ENCODE measurements at places on chromosomes 13 and 19. TPM values are rescaled to one million over a fixed set of nuclear protein-coding genes. Genes with fewer than 3 reads are reported as not detected.

Gene ARL11
- under 0.01 TPM for total RNA-seq

Gene UBE2L5
- not detected for total RNA-seq

Gene SH2D3A
- total RNA-seq, result 71.3 TPM

Gene MBNL2
- total RNA-seq, result 61.2 TPM

Gene CLEC4G
- 0.37 TPM for total RNA-seq

GRCh38 chr19:17974551-17974950, 7.6 kb downstream of the KCNN1 start:
- no peaks in the 10 kb centered on the region for H3K27me3 ChIP-seq
- no peaks in the 10 kb centered on the region for H3K4me1 ChIP-seq
- no peak for DNase-seq
- no peak overlapping the region for H3K27ac ChIP-seq
- no peaks in the 10 kb centered on the region for H3K36me3 ChIP-seq

GRCh38 chr13:97600458-97601075, 166.6 kb downstream of the RAP2A start:
- H3K36me3 ChIP-seq, result no peaks in the 10 kb centered on the region
- H3K27me3 ChIP-seq, result no peaks in the 10 kb centered on the region
- no peak for DNase-seq
- H3K4me3 ChIP-seq, result no peak overlapping the region
- H3K4me1 ChIP-seq, result no peaks in the 10 kb centered on the region
- H3K27ac ChIP-seq, result no peak overlapping the region

DNA sequence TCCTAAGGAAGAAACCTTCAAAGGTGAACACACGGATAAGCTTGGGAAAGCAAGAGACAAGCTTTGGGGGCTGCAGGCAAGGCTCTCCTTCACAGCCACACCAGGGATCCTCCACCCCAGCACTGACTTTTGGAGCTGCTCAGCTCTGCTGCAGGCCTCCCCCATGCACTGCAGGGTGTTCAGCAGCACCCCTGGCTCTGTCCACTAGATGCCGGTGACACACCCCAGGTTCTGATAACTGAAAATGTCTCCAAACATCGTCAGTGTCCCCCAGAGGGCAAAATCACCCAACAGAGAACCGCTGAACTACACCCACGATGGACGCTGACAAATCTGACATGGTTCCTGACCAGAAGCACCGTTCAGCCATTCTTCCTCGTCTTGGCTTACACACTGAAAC, 90.5 kb downstream of the STK24 start:
- H3K36me3 ChIP-seq, result no peaks in the 10 kb centered on the region
- DNase-seq, result no peak
- H3K27me3 ChIP-seq, result no peaks in the 10 kb centered on the region

DNA sequence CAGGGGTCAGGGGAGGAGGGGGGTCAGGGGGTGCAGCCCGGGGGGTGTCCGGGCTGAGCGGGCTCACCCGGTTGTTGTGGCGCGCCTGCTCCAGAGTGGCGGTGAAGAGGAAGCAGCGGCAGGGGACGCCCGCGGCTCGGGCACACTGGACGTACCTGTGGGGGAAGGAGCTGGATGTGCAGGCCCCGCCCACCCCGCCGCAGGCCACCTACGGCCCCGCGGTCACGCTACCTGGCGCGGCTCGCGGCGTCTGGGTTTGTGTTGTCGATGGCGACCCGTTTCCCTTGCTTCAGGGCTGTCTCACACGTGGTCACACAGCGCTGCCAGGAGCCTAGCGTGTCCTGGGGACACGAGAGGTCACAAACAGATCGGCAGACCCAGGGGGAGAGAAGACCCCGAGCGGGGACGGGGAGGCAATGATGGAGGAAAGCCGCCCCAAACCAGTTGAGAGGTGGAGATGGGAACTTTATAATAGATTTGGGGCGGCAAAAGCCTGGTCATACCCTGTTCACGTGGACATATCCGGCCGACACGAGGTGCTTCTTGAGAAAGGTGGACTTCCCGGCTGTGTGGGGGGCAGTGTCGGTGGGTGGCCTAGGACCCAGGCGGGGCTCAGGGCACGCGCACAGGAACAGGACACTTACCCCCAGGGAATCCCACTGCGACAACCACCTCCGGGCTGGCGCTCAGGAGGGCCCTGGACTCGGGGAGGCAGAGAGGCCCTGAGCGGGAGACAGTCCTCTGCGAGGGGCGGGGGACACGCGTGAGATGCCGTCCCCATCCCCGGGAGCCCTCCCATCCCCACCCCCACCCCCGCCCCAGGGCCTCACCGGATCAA, 5.6 kb downstream of the PNKP start:
- peak overlapping the region; percentile 75 for H3K27ac ChIP-seq
- H3K27me3 ChIP-seq, result no peaks in the 10 kb centered on the region
- H3K36me3 ChIP-seq, result peaks cover 83% of the 10 kb centered on the region
- H3K4me1 ChIP-seq, result peaks cover 48% of the 10 kb centered on the region

DNA sequence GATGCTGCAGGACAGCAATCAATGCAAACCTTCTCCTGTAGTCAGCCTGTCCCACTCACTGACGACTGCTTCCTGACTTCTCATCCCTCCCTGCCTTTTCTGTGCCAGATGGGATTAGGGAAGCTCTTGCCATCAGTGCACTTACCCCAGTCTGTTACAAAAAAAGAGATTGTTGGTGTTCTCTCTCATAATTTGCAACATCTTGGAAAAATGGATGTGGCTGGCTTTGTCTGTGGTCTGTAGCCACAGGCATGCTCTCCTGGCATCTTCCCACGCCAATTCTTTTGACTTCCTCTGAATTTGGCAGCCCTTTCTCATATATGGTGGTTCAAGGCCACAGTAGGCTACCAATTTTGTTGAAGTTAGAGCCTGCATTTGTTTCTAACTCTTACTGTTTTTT, 11.6 kb upstream of the HTR2A start:
- H3K27ac ChIP-seq, result no peak overlapping the region
- no peak overlapping the region for H3K4me3 ChIP-seq
- no peaks in the 10 kb centered on the region for H3K27me3 ChIP-seq
- no peak for DNase-seq
- no peaks in the 10 kb centered on the region for H3K4me1 ChIP-seq
- H3K36me3 ChIP-seq, result no peaks in the 10 kb centered on the region
